ENCODE measurements at places on chromosomes 3 and 15.

DNA sequence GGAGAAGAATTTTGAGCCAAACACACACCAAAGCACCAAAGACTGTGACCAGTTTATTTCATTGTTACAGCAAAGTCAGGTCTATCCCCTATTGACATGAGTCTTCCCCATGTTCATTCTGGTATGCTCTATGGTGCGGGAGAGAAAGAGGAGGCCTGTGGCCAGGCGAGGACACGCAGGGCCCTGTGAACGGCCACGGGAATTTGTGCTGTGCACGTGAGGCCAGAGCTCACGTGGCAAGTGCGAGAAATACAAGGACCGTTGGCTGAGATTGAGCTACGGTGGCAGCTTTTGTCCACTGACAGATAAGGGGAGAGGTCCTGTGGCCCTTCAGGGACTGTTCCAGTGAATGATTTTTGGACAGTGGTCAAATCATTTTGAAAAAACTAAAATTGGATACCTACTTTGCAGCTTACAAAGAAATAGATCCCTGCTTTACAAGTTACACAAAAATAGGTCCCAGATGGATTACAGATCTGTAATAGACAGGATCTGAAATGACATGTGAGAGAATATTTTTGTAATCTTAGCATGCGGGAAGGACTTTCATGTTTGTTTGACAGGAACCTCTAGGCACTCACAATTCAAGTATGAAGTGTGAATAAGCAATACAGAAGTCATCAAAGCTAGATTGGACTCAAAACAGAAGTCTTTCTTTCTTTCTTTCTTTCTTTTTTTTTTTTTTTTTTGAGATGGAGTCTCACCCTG is 9.2 kb downstream of the ZSCAN2 start:
- DNase-seq, result no peak

DNA sequence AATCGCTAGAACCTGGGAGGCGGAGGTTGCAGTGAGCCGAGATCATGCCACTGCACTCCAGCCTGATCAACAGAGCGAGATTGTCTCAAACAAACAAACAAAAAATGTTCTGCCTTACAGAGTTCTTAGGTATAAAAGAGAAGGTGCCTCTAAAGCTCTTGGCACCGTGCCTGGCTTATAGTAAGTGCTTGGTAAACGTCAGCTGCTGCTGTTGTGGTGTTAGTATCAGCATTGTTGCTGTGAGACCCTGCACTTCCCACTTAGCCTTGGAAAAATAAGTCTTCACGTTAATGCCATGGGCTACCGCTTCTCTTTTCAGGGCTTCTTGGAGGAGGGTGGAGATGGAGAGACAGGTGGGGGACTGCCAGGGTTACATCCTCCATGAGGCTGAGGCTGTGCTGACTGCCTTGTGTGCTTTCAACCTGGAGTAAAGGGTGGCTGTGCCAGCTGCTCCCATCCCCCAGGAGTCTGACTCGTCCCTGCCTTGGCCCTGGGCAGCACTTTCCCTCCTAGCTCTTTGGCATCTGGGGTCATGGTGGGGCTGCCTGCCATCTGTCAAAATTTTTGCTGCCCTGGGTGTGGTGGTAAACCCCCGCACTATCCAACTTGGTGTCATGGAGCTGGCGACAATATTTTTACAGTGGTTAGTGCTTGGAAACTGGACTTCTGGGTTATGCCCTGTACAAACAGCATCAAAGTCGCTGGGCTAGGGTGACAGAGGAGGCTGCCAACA is 17.8 kb downstream of the FLNB start:
- no peak for DNase-seq

GRCh38 chr3:15822281-15822680 is 24.5 kb upstream of the ANKRD28 start:
- no peak for DNase-seq

DNA sequence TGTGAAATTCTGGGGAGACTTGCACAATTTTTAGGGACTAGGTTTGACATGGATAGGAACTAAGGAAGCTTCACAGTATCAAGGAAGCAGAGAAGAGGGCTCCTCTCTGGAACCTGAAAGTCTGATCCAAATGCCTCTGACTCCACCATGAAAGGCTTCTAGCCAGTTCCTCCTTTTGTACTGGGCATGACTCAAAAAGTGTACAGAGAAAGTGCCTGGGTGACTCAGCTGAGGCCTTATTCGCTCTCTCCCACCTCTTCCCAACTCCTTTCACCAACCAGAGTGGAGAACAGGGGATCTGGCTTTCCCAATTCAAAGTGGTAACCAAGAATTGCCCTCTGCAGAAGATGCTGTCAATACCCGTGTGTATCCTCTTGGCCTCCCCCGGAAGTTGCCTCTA is 342.9 kb upstream of the PROK2 start:
- no peak for DNase-seq

DNA sequence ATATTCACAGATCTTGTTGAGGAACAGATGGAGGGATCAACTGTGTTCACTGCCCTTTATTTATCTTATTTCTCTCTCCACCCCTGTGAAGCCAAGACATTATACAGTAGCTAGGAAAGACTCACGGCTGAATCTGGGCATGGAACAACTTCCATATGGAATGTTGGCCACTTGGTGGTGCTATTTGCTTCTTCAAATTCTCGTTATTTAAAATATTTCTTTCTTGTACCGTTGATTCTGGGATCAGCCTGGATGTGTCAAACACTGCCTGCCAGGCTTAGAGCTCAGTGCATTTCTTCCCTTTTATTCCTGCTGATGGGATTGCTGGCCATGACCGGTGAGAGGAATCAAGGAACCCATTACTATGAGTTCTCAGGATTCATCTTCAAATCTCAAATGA is 17.5 kb upstream of the GASK1A start:
- no peak for DNase-seq

DNA sequence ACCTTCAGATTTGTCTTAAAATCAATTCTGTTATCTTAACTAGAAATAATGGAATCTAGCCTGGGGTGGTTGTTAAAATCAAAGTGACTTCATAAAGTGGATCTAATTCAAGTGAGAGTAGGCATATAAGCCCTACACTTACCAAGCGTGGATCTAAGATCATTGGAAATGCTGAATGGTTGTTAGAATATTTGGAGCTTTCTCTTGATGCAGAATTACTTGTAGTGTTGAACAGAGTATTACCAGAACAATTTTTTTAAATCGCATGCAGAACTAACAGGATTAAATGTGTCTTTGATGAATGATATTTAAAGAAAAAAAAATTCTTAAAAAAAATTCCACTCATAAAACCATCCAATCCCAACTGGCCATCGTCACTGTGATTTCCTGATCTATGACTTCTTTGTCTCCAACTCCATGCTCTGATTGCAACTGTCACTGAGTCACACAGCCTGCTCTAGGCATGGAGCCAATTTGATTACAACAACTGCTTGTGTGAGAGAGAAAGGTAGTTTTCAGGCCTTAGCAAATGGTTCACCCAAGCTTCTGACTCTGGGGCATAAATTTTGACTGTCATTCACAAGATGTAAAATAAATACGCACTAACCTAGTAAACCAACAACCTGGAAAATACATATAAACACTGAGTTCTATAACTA is 25.9 kb upstream of the SPRED1 start:
- DNase-seq, result no peak

DNA sequence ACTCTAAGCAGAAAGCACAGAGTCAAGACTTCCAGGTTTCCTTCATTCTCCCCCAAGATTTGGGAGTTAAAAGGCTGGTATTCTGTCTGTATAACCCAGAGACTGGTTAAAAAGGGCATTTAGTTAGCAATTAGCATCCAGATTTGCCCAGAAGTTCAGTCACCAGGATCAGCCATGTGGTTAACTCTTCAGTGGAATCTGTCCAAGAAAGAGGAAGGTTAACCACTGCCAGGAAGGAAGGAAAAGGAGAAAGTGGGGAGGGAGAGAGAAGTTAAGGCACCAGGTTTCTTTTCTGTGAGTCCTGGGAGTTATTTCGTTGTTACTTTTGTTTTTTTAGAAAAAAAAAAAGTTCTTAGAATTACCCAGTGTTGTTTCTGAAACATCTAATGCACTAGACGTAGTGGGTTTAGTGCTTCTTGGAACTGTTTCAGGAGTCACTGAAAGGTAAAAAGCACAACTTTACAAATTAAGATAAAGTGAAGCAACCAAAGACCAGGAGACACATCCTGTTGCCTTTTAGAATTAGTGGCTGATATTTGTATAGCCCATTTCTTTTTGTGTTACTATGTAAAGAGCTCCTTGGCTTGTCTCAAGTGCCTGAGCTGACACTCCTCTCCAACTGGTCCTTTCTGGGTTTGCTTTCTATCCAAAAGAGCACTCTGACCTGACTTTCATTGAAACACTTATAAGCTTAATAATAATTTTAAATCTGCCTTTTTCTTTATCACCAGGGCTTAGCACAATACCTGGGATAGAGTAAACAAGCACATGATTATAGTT is 128.6 kb downstream of the ABI3BP start:
- DNase-seq, result no peak
